Immature natural killer cell (primary cell): ENCODE measurements at places on chromosomes 6 and 20.

DNA sequence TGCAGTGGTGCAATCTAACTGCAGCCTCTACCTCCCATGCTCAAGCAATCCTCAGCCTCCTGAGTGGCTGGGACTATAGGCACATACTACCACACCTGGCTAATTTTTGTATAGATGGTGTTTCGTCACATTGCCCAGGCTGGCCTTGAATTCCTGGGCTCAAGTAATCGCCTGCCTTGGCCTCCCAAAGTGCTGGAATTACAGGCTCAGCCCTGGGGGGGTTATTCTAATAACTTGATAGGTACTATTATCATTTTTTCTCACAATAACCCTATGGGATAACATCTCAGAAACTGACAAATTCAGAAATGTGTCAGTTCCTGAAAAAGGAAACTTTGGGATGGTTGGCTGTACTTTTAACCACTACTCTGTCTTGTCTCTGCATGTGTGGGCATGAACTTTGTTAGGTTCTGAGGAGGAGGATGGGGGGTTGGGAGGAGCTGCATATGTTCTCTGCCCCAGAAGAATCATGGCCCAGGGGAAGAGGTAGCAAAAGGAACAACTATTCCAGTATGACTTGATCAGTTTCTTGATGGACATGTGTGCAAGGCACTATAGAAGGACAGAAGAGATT is 169.9 kb downstream of the CARMIL1 start:
- no peak for DNase-seq

GRCh38 chr20:62583424-62583920 is 58.8 kb upstream of the SLCO4A1 start:
- no peak for DNase-seq

DNA sequence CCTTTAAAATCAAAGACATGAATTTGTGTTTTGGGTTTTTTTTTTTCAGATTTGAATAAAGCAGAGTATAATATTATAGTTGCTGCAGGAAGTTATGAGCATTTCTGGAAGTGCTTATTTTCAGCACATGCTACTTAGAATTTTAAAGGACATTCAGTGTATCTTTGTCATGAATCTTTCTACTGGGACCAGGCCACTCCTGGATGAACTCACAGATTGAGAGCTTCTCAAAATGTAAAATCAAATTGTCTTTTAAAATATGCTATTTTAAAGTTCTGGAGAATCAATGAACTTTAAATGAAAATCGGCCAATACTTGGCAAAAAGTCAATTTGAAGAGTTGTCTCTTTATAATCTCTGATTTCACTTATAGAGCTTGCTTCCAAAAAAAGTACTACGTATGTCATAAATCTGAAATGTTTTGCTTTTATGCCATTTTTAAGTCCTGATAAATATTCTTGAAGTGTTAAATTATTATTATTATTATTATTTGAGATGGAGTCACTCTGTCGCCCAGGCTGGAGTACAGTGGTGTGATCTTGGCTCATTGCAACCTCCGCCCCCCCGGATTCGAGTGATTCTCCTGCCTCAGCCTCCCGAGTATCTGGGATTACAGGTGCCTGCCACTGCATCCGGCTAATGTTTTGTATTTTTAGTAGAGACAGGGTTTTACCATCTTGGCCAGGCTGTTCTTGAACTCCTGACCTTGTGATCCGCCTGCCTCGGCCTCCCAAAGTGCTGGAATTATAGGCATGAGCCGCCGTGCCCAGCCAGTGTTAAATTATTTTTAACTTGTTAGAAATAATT is 175.7 kb upstream of the AKAP12 start:
- DNase-seq: no peak

DNA sequence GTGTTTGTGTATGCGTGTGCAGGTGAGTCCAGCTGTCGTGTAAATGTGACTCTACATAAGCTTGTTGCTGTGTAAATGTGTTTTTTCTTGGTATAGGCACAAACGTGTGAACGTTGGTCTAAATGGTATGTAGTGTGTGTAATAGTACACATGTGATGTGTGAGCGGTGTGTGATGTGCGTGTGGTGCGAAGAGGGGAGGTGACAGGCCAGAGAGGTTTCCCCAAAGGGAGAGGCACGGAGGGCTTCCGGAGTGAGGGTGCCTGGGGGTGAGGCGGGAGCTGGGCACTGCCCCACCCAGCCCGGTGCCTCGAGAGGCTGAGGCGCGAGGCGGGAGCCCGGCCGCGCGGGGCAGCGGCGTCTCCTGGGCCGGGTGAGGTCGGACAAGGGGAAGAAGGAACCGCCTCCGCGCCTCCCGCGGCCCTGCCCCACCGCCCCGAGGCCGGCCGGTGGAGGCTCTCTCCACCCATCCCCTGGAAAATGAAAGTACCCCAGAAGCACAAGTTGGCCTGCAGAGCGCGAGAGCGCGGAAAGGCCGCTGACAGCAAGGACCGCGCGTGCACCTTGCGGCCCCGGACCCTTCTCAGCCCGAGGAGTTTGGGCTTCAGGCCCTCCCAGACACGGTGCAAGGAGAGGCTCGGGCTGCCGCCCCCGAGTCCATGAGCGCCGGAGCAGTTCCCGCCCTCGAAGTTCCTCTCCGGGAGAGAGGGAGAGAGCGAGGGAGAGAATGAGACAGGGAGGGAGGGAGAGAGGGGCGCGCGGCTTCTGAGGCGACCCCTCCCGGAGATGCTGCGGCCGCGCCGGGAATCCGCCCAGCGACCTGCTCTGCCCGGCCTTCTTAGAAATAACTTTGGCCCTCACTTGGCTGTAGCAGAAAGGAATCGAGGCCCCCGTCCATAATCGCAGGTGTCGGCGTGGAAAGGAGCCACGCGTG is 43.2 kb upstream of the OSTM1 start:
- DNase-seq: peak; percentile 42

GRCh38 chr6:39415482-39415881 is 93.0 kb upstream of the KCNK16 start:
- no peak for DNase-seq
